Naive thymus-derived CD8-positive, alpha-beta T cell (primary cell): ENCODE measurements at places on chromosomes 7 and 10. TPM values are rescaled to one million over a fixed set of nuclear protein-coding genes. Genes with fewer than 3 reads are reported as not detected.

SFRP4 gene
- not detected for total RNA-seq

ACBD5 gene
- 23.6 TPM for total RNA-seq

NEUROD6 gene
- not detected for total RNA-seq

VIPR2 gene
- 0.22 TPM for total RNA-seq

PSD gene
- total RNA-seq = 13.3 TPM

ST8SIA6 gene
- total RNA-seq = not detected

HOXA4 gene
- total RNA-seq = not detected
